Osteocyte (in vitro differentiated cells): ENCODE measurements at places on chromosomes 6 and 20. TPM values are rescaled to one million over a fixed set of nuclear protein-coding genes. Genes with fewer than 3 reads are reported as not detected.

GRCh38 chr6:81842254-81842653, 89.8 kb upstream of the TENT5A start:
- no peak for DNase-seq

DNA sequence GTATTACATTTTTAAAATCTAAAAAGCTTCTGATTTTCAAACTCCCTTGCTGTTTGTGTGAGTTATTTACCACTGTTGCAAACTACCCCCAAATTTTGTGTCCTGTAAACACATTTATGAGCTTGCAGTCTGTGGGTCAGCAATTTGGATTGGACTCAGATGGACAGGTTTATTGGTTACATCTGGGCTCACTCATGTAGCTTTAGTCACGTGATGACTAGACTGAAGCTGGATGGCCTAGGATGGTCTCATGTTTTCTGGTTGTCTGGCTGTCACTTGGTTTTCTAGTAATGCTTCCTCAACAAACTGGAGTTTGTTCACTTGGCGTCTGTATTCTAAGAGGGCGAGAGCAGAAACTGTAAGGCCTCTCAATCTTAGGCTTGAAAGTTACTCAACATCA, 12.2 kb upstream of the C6orf58 start:
- DNase-seq: no peak

DNA sequence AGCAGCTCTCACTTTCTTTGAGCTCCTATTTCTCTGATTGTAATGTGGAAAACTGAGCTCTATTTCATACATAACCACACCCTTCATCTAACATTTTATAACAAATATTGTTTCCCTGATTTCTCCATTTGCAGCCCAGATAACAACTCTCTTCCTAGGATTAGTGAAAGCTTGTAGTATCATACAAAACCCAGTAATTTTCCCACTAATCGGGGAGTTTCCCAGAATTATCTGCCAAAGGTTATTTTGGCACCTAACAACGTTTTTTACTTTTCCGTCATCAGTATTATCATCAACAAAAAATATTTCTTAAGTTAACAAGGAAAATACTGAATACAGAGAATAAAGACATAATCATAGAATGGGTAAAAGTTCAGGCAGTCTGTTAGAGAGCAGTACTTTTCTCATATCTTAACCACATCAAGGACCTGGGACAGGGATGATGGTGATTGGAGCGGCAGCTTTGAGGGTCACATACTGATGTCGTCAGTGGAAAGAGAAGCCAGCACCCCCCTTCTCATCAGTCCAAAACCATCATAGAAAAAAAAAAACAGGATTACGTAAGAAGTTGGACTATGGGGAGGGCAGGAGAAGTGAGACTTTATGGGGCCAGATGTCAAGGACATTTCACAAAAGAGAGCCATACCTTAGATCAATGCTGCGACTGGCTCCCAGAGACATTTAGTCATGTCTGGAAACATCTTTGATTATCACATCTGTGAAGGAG, 166.1 kb upstream of the TNFAIP3 start:
- no peak for DNase-seq

DNA sequence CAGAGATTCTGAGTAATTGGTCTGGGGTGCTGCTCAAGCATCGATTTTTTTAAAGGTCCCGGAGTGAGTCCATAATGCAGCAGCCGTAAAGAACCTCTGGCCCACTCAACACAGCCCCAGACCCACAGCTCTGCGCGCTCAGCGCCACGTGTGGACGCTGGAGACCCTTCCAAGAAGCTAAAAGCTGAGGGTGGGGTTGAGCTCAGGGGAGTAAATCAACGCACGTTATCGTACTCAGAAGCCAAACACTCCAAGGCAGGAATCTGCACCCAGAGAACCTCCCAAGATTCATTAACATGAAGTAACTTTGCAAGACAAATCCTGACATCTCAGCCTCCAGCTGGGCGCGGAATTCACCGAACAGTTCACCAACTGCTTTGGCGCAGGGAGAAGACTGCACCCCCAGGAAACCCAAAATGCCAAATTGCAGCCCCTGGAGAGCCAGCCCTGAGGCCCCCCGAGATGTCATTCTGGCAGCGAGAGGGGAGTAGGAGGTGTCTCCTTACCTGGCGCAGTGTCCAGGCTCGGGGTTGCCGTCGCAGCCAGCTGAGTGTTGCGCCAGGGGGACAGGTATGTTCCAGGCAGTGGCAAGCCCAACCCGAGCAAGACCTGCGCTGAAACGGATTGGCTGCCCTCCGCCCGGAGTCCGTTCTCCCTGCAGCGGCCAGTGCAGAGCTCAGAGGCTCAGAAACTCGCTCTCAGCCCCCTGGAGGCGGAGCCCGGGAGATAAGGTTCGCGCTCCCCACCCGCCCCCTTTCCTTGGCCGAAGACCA, at the start of gene COL21A1:
TSS of gene COL21A1 (minus strand) at position 700 of the 773 bp plus-strand sequence. CDS start 64,962 bp downstream, outside the sequence.
- peak; percentile 87 for DNase-seq

DNA sequence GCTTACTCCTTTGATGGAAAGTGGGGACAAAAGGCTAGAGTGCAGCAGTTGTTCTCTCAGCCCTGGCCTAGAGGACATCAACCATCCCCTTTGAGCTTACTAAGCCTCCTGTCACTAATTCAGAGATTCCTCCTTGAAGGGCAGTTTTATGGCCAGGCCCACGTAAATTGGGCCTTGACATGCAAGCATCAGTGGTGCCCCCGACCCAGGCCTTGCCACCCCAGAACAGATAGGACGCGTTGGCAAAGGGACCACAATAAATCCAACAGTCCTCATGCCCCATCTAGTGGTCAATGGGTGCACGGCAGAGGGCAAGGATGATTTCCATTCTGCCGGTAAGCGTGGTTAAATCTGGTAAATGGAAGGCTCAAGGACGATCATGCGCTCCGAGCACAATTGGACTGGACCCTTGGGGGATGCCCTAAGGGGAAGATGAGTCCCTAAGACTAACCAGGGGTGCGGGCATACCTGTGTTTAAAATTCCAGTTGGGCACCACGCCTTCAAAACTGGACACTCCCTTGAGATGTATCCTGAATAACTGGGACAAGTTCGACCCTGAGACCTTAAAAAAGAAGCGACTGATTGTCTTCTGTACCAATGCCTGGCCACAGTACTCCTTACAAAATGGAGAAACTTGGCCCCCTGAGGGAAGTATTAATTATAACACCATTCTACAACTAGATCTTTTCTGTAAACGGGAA, 32.6 kb downstream of the CEP85L start:
- DNase-seq: no peak

TFAP2C gene
- 92.9 and 97.8 TPM in 2 replicates for total RNA-seq

DNA sequence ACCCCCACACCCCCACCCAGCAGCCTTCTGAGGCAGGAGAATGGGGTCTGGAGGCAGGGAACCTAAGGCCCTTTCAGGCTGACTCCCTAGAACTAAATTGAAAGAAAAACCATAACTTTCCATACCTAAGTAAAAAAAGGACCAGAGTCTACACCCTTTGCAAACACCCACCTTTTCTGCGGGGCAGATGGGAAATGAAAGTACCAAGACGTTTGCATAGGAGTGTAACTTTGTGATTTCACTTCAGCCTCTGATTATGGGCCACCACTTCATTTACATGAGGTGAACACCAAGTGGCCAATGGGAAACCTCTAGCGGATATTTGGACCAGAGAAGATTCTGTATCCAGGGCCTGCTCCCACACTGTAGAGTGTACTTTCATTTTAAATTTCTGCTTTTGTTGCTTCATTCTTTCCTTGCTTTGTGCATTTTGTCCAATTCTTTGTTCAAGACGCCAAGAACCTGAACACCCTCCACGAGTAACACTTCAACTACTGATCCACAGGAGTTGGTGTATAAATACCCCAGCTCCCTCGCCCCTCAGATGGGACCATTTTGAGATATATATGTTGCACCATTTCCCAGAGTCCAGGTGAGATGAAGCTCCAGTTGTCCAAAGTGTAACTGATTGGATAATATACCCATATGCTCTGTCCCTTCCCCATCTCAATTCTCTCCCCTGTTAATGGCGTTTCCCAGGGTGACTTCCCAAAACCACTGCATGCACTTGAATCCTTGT, 18.9 kb upstream of the SRSF6 start:
- no peak for DNase-seq

- DNase-seq: no peak
Measured at GRCh38 chr6:154583546-154584188, 73.2 kb upstream of the CNKSR3 start.

SEMG1 gene
- total RNA-seq: not detected in 2 replicates

KIF25 gene
- total RNA-seq: not detected in 2 replicates

EEF1E1 gene
- total RNA-seq: 17.6 and 24.5 TPM in 2 replicates

- no peak for DNase-seq
Measured at GRCh38 chr6:52317211-52317610, 32.7 kb upstream of the MCM3 start.

MED23 gene
- total RNA-seq: 30.6 and 33.3 TPM in 2 replicates

- no peak for DNase-seq
Measured at GRCh38 chr6:82178077-82178758, 69.3 kb downstream of the IBTK start.

GRCh38 chr6:131784561-131784960, 23.3 kb upstream of the ENPP1 start:
- DNase-seq: no peak

DNA sequence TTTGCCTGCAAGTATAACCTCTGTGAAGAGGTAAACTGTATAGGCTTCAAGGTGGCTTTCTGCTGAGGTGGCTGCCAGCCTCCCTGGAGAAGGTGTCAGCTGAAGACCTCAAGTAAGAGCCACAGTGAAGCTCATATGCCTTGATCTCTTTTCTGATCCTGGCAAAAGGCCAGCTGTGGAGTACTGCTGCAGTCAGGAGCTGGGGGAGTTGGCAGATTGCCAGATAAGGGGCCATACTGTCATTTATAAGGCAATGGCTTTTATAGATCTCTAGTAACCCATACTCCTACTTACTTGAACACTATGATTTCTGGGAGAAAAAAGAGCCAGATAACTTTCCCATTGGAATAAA, 8.8 kb upstream of the CEP85L start:
- DNase-seq: no peak

- no peak for DNase-seq
Measured at GRCh38 chr20:16695628-16696027, 34.2 kb upstream of the SNRPB2 start.

RTF2 gene
- 85.8 TPM in 2 replicates for total RNA-seq

PDE7B gene
- 3.4 and 3.9 TPM in 2 replicates for total RNA-seq

GRCh38 chr20:51412333-51412871, 130.1 kb downstream of the NFATC2 start:
- DNase-seq: no peak

DNA sequence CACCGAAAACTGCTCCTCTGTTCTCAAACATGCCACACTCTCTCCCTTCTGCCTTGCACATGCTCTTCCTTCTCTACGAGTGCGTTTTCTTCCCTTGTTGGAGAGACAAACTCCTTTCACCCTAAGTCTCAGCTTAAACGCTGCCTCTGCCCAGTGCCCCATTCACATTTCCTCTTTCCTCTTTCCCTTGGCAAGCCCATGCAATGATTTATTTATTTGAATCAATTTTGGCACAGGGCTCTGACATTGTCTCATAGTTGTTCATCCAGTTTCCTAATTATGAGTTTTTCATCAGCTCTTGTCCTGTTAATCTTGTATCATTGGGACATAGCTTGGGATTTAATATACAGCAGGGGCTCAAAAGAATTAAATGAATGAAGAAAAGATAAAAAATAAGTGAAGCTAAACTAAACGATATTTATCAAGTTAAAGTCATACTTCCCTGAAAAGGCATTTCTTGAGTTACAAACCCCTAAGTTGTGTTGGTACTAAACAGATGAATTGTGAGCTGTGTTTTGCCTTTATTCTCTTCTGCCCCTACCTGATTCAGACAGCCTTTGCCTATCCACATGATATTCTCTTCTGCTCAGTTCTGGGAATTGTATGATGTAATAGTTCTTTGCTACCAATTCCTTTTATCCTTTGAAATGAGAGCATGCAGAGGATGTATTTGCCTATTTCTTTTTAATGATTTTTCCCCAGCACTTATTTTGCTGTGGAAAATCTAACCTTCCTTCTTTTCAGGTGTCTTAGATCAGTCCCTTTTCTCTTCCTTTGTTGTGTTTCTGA, 704.4 kb downstream of the UTRN start:
- no peak for DNase-seq

E2F1 gene
- 5.6 and 6.3 TPM in 2 replicates for total RNA-seq

ZFP57 gene
- total RNA-seq: not detected in 2 replicates

GRCh38 chr20:1663917-1664316, 6.3 kb upstream of the SIRPG start:
- no peak for DNase-seq
